Fibroblast of upper back skin (primary cell): ENCODE measurements at places on chromosomes 11 and 22.

GRCh38 chr22:20246368-20247009, 21.6 kb downstream of the RTN4R start:
- no peak for DNase-seq

DNA sequence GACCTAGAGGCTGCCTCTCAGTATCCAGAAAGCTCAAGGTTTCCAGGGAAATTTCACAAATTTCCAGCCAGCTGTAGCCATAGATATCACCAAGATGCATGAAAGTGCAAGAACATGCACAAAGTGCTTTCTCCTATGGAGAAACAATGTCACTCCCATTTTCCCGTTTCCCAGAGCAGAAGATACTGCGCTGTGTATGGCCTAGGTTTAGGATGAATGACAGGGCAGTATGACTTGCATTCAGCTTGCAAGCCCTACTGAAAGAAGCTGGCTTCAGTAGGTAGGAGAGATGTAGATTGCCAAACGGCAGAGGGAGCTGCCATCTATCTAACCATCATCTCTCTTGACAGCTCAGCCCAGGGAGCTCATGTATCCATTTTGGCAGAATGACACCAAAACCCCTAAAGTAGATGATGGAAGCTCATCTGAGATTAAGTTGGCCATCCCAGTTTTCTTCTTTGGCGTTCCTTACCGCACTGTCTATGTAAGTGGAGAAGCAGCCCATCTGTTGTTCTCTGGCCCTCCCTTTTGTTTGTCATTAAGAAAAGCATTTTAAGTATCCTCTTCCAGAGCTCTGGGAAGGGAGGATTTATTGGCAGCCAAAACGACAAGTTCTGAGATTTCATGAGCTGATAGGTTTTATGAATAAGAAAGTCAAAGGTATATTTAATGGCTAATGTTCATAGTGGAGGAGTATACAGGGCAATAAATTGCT, 4.6 kb downstream of the TECTA start:
- DNase-seq = no peak

DNA sequence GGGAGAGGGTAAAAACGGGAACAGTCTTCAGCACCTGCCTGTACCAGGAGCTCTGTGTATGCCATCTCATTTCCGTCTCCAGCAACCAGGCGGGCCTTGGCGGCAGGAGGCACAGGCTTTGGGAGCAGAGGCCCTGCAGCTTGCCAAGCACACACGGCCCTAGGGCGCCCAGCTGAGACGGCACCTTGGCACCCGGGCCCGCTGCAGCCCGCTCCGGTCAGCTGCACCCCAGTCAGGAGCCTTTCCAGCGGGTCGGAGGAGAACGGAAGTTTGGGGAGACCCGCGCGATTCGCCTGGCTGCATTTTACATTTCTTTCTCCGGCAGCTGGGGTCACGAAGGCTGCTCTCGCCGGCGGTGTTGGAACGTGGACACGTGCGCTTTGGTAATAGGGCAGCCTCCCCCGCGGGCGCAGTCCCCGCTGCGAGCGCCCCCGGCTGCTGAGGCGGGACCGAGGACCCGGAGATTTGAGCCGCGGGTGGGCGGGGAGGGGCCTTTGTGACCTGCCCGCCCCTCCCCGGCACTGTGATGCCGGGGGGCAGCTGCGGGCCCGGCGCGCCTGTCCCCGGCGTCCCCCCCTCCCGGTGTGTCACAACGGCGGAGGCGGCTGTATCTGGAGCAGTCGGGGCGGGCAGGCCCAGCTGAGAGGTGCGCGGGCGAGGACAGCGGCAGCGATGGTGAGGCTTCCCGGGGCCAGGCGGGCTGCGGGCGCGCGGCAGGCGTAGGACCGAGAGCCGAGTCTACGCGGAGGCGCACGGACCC, at the start of gene TUBA8:
TUBA8 (plus strand) TSS at position 616 of the 760 bp plus-strand sequence; CDS start at position 673, 57 bp downstream.
- DNase-seq = no peak

DNA sequence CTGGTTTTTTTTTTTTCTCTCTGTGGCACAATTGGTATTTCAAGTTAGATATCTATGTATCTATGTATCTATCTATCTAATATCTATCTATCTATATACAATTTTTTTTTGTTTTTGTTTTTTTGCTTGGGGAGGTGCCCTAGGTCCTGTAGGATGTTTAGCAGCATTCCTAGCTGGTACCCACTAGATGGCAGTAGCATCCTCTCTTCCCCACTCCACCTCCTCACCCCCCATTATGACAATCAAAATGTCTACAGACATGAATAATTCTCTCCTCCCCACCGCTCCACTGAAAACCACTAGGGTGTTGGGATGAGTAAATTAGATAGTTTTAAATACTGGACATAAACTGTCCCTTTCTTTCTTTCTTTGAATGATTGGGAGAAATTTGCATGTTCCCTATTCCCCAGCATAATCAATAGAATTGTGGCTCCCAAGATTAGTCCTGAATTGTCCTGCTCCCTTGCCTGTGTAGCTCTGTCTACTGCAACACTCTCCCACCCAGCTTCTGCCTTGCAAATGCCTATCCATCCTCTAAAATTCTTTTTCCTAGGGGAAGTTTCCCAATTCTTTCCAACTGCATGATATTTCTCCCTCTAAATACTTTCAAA, 1152.4 kb downstream of the LRRC4C start:
- DNase-seq = peak; percentile 58

DNA sequence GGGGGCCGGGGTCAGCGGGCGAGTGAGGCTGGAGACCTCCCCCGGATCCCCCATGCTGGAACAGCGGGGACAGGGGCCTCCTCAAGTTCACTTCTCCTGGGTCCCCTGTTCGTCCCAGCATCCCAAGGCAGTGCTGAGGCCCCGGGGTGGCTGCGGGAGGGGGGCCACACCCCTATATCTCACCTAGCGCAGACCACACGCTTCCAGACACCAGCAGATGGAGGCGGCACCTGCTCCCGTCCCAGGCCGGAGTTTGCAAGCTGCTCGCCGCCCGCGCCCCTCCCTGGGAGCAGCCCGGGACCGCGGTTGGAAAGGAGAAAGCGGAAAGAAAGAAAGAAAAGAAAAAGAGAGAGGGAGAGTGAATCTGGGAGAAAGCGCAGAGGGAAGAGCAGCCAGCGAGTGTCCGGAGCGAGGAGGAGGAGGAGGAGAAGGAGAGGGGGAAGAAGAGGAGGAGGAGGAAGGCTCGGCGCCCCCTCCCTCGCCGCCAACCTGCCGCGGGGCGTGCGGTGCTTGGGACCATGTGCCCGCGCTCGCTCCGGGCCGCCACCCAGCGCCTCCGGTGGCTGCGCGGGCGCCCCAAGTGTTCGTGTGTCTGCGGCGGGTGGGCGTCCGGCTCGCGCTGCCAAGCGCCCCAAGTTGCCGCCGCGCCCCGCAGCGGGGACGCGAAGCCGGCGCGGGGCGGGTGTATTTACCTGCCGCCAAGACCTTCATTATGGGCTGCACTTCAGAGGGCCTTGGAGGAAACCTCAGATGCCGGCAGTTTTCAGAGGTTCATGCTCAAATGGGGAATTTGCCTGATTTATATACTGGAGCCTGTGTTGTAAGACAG, at the start of gene LIF:
LIF (minus strand) TSS at position 775 of the 829 bp plus-strand sequence; CDS start at position 711, 64 bp downstream.
- no peak for DNase-seq

DNA sequence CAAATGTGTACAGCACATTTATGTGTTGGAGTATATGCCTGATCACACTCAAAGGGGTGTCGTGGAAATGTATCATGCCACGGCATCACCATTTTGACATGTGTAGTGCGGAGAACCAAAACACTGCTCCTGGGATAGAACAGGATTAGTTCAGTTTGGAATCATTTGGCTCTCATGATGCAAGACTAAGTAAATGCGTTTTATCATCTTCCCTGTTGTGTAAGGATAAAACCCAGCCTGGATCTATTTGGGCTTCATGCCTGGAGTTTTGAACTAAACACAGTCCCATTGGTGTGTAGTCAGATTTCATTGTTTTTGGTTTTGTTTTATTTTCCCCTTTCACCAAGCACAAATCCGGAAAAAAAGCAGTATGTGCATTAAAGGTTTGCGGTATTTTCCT, 574.3 kb downstream of the NTM start:
- peak; percentile 87 for DNase-seq

GRCh38 chr11:67582011-67582410, 1.6 kb upstream of the GSTP1 start:
- DNase-seq = no peak

GRCh38 chr11:63756919-63757761, 11.4 kb downstream of the ZFTA start:
- no peak for DNase-seq

- no peak for DNase-seq
Observed at GRCh38 chr11:125343086-125343717, 152.9 kb downstream of the FEZ1 start.

- DNase-seq = peak; percentile 97
Observed at GRCh38 chr22:36331306-36331911, 56.4 kb downstream of the MYH9 start.

DNA sequence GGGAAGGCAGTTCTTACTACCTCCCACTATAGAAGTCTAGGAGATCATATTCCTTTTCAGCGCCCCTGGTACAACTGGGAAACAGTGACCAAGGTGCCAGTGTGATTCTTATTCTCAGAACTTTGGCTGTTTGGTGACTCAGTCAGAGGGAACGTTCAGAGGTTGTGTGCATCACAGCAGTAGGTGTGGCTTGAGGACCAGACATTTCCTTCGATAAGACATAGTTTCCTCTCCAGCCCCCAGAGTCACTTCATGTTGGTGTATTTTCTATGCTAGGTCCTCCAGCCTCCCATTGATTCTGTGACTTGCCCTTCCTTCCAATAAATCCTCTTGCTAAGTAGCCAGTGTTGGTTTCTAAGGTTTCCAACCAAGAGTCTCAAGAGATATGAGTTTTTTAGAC, 171.9 kb upstream of the MPPED2 start:
- DNase-seq = peak; percentile 21

- no peak for DNase-seq
Observed at GRCh38 chr22:34784056-34784455, 281.9 kb upstream of the ISX start.

DNA sequence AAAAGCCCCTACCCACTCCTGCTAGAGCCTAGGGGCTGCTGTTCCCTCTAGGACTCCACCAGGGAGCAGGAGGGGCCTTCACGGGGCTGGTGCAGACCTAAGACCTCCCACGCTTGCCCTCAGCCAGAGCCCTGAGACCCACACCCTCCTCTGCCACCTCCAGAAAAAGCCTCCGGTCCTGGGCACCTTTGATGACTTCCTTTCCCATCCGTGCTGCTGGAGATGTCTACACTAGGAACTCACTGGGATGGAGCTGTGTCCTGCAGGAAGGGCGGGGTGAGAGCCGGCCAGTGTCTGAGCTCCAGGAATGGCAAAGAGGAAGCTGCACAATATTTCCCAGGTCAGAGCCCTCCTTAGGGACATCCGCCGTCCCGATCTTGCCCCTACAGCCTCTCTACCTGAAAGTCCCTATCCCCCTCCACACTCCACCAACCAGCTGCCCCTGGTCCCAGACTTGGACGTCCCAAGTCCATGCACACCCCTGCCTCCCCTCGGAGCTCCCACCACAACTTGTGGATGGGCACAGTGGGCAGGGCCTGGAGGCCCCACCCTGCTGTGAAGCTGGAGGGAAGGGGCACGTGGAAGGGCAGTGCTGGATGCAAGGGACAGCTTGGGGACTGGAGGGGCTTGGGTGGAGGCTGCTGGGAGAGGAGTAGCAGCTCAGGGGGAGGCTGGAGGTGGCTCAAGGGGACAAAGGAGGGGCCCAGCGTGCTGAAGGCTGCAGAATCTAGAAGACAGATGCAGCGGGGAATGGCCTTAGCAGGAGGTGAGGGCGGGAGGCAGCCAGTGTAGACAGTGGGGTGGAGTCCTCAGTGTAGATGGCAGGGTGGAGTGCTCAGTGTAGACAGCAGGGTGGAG, 13.5 kb upstream of the LRP5 start:
- DNase-seq = no peak

DNA sequence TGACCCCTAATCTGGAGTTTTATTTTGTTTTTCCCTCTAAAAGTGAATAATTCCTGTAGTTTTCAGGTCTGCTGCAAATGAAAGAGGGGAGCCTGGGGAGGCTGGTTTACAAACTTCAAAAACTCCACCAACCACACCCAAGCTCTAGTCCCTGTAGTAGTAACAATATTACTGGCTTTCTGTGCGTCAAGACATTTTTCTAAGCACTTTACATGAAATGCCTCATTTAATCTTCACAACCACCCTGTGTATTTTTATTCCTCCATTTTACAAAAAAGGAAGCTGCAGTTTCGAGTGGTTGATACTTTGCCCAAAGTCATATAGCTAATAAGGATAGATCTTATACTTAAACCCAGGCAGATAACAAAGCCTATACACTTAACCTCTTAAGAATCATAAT, 23.5 kb downstream of the CTNND1 start:
- DNase-seq = no peak

- no peak for DNase-seq
Observed at GRCh38 chr11:15931497-15931896, 424.8 kb downstream of the SOX6 start.

- DNase-seq = peak; percentile 13
Observed at GRCh38 chr22:29156507-29156906, 49.2 kb upstream of the EMID1 start.

- DNase-seq = peak; percentile 57
Observed at GRCh38 chr11:109697140-109697843, 275.3 kb downstream of the C11orf87 start.

- no peak for DNase-seq
Observed at GRCh38 chr22:46078241-46079092, 71.9 kb upstream of the PPARA start.

- DNase-seq = no peak
Observed at GRCh38 chr11:2507212-2507901, 62.5 kb downstream of the KCNQ1 start.

DNA sequence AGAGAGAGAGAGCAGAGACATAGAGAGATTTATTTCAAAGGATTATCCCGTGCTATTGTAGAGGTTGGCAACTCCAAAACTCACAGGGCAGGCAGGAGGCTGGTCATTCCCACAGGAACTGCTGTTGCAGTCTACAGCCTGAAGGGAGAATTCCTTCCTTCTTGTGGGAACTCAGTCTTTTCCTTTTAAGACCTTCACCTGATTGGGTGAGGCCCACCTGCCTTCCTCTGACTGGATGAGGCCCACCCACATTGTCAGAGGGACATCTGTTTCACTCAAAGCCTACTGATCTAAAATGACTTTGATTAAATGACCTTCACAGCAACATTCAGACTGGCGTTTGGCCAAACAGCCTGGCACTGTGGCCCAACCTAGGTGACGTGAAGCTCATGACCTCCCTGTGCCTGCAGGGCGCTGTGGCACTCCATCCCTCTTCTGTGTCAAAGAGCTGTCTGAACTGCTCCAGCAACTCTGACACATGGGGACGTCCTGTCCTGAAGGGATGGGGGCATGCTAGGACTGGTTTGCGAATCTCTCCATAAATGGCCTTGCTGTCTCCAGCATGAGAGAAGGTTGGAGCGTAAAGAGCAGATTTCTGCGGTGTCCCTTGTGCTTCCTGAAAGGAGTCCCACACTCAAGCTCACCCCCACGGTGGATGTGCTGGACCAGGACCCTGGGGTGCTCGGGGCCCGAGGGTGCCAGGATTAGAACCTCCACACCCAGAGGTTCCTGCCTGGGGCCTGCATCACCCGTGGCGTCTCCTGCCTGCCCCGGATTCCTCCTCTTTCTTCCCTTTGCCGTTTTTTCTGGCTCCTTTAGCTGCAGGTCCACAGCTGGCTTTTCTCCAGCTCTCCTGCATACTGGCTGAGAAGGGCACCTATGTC, 20.7 kb downstream of the KRTAP5-5 start:
- DNase-seq = no peak

- DNase-seq = no peak
Observed at GRCh38 chr11:18081551-18081950, 24.3 kb downstream of the SAAL1 start.
